Activated gamma-delta T cell treated with anti-CD3 and anti-CD28 coated beads, Interleukin-2, amount 50 U/mL, for 16 hours (primary cell): ENCODE measurements at places on chromosomes 3 and 15.

- DNase-seq: peak; percentile 78
These were observed 23.4 kb downstream of the FOXL2 start for GRCh38 chr3:138923531-138923994.

GRCh38 chr3:36318621-36319200 is 61.6 kb upstream of the STAC start:
- DNase-seq: no peak

GRCh38 chr3:138748190-138748589 is 86.5 kb downstream of the PIK3CB start:
- DNase-seq: no peak

- no peak for DNase-seq
These were observed 16.1 kb downstream of the AMOTL2 start for GRCh38 chr3:134357914-134358811.

DNA sequence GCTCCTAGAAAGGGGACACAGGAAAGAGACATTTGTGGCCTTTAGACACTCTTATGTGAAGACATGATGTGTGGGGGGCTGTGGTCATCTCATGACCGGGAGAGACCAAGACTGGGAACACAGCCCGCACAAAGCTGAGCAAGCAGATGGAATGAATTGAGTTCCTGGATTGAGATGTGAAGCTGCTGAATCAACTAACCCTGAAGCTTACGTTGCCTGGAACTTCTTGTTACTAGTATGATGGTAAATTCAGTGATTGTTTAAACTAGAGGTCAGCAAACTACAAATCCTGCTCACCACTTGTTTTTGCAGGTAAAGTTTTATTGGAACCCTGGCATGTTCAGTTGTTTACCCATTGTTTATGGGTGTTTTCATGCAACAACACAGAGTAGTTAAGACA is 83.4 kb upstream of the BHLHE40 start:
- no peak for DNase-seq
